ENCODE measurements at places on chromosomes 1 and 21.

GRCh38 chr1:211581526-211581925 is 2.6 kb upstream of the SLC30A1 start:
- peak; percentile 67 for DNase-seq

- DNase-seq, result no peak
Measured at GRCh38 chr1:89941110-89941766, 53.7 kb upstream of the ZNF326 start.

DNA sequence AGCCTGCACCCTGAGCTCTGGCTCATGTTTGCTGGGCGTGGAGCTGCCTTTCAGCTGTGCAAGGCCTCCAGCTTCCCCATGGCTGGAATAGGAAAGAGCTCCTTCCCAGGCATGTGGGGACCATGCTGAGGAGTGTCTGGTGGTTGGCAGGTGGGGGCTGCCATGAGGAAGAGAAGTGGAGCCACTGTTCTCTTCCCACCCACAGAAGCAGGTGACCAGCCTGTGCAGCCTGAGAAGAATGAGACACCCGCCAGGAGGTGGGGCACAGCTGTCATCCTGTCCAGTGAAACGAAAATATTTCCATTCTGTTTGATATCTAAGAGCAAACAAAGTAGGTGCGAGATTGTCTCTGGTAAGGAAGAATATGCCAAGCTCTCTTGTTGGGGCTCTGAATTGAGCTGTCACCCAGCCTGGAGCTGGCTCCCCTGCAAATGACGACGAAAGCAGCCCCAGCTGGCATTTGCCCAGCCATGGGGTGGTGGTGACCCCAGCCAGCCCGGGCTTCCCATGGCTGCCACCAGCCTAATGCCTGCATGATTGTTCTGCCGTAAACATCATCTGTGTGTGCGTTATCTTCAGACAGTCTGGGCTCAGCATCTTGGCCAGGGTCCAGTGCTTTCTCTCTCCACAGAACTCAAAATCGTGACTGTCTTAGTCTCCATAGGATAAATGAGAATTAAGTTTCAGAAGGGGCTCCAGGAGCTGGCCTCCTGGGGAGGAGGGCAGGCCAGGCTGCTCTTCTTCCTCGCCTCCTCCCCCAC is 429.8 kb upstream of the VAMP3 start:
- peak; percentile 75 for DNase-seq

GRCh38 chr1:200561856-200562214 is 58.7 kb downstream of the KIF14 start:
- no peak for DNase-seq

DNA sequence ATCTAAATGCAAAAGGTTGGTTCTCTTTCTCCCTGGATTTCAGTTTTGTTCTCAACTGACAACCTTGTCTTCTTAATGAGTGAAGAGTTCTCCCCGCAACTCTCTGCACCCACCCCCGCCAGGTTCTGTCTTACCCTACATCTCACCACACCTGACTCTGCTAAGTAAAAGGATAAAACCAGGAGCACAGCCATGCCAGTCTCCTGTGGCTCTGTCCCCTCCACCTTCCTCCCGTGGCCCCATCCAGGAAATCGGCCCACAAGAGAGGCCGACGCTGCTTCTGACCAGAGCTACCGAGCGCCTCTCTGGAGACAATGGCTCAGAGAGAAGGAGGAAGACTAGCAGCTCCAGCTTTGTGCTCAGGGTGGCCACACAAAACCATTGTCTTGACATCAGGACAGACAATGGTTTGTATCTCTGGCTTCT is 72.2 kb downstream of the PLEKHA6 start:
- no peak for DNase-seq

DNA sequence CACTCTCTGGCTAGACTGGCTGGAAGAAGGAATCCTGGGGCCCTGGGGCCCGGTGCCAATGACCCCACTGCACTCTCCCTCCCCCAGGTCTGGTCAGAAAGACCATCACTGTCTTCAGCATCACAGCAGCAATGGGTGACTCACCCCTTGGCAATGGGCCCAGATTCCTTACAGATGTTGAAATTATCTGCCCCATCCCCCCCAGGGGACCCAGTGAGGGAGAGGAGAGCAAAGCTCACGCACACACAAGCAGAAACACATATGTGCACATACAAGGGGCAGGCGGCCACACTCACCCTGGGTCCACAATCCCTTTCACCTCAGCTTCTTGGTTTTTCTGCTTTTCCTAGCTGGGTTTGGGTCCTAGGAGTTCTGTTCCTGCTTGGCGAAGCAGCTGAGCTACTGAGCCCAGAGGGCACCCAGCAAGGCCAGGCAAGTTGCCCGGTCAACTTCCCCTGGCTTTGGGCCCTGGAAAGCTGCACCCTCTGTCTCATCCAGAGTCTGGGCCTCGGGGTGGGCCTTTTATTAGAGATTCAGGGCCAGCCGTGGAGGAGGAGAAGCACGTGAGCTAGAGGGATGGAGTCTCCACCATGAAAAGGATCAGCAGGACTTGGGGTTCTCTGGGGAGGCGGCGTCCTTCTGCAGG is 2.6 kb downstream of the COL16A1 start:
- DNase-seq, result peak; percentile 96

DNA sequence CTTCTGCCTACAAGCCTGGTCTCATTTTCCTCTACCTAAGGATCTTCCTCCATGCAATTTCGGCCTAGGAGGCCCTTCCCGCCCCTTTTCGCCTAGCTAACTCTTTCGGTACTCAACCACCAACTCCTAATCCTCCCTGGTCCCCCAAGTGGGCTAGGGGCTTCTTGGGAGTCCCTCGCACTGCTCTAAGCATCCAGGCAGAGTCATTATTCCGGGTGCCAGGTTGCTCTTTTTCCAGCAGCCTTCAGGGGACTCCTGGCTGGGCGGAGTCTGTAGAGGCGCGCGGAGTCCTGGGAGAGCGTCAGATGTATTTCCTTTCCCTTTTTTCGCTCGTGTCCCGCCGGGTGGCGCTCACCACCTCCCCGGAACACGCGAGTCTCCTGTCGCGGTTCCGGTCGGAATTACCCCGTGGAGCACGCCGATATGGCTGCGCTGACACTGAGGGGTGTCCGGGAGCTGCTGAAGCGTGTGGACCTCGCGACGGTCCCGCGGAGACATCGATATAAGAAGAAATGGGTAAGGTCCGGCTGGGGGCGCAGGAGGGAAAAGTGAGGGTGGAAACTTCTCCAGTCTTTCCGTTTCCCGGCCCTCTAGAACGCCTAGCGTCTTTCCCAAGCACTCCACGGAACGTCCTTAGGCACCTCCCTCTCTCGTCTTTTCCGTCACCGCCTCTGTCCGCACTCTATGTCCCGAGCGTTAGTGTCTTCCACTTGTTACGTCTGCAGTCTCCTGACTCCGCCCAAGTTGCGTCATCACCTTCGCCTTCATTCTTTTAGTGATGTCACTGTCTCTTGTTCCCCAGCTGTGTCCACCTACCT is at the start of gene NSUN4:
NSUN4 (plus strand) TSS at position 404 of the 818 bp plus-strand sequence; CDS start at position 424, 20 bp downstream.
- peak; percentile 99 for DNase-seq

DNA sequence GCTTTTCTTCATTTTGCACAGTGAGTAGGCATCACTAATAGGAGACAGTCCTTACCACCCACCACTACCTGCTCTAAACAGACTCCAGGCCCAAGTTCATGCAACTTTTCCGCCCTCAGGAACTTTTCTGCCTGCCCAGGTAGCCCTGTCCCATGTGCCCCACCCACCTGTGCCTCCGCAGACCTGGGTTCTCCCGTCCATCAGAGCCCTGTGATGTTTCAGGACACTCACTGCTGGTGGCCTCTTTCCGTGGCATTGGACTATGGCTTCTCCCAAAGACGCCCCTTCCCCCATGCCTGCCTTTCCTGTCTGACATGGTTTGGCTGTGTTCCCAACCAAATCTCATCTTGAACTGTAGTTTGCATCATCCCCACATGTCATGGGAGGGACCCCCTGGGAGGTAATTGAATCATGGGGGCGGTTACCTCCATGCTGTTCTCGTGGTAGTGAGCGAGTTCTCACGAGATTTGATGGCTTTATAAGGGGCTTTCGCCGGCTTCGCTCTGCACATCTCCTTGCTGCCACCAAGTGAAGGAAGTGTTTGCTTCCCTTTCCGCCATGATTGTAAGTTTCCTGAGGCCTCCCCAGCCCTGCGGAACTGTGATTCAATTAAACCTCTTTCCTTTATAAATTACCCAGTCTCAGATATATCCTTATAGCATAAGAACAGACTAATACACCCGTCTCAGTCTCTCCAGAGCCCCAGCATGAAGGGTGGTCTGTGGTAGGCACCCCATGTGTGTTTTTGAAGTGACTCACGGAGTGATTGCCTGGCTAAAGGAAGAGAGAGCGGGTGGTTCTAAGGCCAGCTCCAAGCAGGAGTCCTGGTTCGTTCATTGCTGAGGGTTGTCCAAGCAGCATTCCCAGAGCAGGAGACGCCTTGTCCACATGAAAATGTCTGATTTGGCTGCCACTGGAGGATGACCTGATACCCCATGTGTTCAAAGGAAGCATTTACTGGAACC is 86.0 kb upstream of the ZBTB40 start:
- no peak for DNase-seq

- DNase-seq, result peak; percentile 59
Measured at GRCh38 chr1:165851034-165851658, 23.7 kb downstream of the UCK2 start.

- DNase-seq, result no peak
Measured at GRCh38 chr1:111468717-111469100, 5.1 kb upstream of the C1orf162 start.

DNA sequence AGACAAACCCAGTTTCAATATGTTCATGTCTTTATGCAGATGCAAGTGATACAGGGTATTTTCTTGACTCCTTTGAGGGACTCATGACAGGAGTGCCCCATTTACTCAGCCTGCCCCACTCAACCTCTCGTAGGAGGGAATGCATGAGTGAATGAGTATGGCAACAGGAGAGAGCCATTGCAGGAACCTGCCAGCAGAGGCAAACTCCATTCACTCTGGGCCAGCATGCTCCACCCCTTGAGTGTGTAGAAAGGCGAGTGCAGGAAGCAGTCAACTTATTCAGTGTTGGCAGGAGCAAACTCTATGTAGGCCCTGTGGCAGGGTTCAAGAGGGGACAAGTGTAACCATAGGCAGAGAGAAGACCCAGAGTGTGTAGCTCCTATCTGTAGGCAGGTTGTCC is 1526.3 kb downstream of the PLA2G4A start:
- no peak for DNase-seq

DNA sequence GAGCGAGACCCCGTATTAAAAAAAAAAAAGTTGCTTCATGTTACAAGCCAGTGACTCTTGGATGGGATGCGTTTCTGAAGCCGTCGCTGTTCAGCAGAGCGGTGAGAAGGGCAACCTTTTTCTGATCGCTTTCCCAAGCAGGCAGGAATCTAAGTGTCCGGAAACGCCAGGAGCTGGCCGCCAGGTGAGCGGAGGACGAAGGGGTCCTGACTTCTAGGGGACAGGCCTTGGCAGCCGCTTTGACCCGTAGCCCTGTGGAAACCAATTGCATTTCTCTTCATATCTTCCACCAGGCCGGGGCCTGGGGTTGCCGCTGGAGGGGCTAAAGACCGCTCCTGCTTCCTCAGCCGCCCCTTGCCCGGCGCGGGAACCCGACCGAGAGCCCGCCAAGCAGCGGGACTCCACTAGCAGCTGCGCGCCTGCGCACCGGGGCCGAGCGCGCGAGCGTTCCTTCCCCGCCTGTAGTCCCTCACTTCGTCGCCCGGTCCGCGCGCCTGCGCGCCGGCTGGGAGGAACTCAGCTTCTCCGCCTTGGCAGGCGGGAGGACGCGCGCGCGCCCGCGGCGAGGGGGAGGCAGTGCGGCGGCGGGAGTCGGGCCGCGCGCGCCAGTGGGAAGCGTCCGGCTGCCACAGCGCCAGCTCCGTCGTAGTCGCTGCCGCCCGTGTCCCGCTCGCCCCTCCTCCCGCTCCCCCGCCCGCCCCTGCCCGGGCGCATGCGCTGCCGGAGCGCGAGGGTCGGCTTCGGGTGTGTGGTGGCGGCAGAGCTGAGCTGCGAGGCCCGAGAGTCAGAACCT is at the start of gene SPEN:
SPEN (plus strand) TSS at position 608 of the 793 bp plus-strand sequence. CDS start 361 bp downstream, outside the sequence.
- peak; percentile 97 for DNase-seq
